ENCODE measurements at places on chromosomes 3 and 15. TPM values are rescaled to one million over a fixed set of nuclear protein-coding genes. Genes with fewer than 3 reads are reported as not detected.

GRCh38 chr3:81393251-81393650 is 368.2 kb downstream of the GBE1 start:
- no peak overlapping the region for H3K27ac ChIP-seq
- no peaks in the 10 kb centered on the region for H3K36me3 ChIP-seq
- no peaks in the 10 kb centered on the region for H3K4me1 ChIP-seq
- no peak overlapping the region for H3K4me3 ChIP-seq
- DNase-seq, result no peak

DNA sequence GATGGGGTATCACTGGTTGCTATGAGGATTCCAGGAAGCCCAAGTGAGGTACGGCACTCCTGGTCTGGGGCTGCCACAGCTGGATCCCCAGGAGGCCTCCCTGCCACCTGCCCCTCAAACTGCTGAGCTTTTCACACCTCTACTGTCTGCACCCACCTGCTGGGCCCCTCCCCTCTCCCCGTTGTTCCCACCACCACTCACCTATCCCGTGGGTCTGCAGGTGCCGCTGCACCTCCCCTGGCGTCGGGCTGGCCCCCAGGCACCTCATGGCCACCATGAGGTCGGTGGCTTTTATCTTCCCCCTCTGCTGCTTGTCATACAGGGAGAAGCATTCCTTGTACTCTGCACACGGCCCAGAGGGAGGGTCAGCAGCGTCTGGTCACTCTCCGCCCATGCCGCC is 5.8 kb downstream of the CALML4 start:
- H3K4me3 ChIP-seq, result no peak overlapping the region
- H3K27ac ChIP-seq, result no peak overlapping the region
- no peaks in the 10 kb centered on the region for H3K4me1 ChIP-seq

DNA sequence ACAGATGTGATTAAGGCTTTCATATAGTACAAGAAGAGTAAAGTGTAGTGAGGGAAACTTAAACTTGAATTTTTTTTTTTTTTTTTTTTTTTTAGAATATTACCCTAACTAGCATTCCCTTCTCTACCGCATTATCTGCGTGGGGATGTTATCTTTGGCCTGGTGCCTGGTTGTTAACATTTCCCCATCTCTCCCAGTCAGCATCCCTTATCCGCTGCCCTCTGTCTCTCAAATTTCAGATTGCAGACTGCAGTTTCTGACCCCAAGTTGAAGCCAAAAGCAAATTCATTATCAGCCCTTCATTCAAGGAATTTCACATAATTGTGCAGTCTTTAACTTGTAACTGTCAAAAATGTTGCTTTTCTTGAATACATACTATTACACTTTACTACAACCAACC is 353.0 kb downstream of the PLOD2 start:
- no peaks in the 10 kb centered on the region for H3K4me1 ChIP-seq
- no peaks in the 10 kb centered on the region for H3K36me3 ChIP-seq
- no peak for DNase-seq
- no peak overlapping the region for H3K27ac ChIP-seq

- no peaks in the 10 kb centered on the region for H3K27me3 ChIP-seq
- H3K4me3 ChIP-seq, result no peak overlapping the region
- H3K4me1 ChIP-seq, result no peaks in the 10 kb centered on the region
Measured at GRCh38 chr15:22919171-22919570, 61.0 kb downstream of the CYFIP1 start.

GRCh38 chr3:6542795-6543194 is 318.1 kb upstream of the GRM7 start:
- no peaks in the 10 kb centered on the region for H3K27me3 ChIP-seq
- H3K36me3 ChIP-seq, result no peaks in the 10 kb centered on the region
- no peak overlapping the region for H3K4me3 ChIP-seq
- no peak for DNase-seq
- no peaks in the 10 kb centered on the region for H3K4me1 ChIP-seq

The EPHA3 gene
- 0.59 TPM for total RNA-seq

The RLBP1 gene
- not detected for total RNA-seq

GRCh38 chr15:62121273-62122015 is 43.6 kb downstream of the C2CD4B start:
- no peaks in the 10 kb centered on the region for H3K36me3 ChIP-seq
- DNase-seq, result no peak
- no peak overlapping the region for H3K27ac ChIP-seq
- H3K4me1 ChIP-seq, result peaks cover 7% of the 10 kb centered on the region

The USP50 gene
- not detected for total RNA-seq

- no peaks in the 10 kb centered on the region for H3K27me3 ChIP-seq
- no peaks in the 10 kb centered on the region for H3K4me1 ChIP-seq
- H3K36me3 ChIP-seq, result no peaks in the 10 kb centered on the region
- DNase-seq, result no peak
Measured at GRCh38 chr15:87573534-87573933, 683.0 kb downstream of the NTRK3 start.

GRCh38 chr3:81829937-81830336 is 68.5 kb upstream of the GBE1 start:
- no peak for DNase-seq
- no peaks in the 10 kb centered on the region for H3K4me1 ChIP-seq
- no peaks in the 10 kb centered on the region for H3K36me3 ChIP-seq
- no peak overlapping the region for H3K27ac ChIP-seq

DNA sequence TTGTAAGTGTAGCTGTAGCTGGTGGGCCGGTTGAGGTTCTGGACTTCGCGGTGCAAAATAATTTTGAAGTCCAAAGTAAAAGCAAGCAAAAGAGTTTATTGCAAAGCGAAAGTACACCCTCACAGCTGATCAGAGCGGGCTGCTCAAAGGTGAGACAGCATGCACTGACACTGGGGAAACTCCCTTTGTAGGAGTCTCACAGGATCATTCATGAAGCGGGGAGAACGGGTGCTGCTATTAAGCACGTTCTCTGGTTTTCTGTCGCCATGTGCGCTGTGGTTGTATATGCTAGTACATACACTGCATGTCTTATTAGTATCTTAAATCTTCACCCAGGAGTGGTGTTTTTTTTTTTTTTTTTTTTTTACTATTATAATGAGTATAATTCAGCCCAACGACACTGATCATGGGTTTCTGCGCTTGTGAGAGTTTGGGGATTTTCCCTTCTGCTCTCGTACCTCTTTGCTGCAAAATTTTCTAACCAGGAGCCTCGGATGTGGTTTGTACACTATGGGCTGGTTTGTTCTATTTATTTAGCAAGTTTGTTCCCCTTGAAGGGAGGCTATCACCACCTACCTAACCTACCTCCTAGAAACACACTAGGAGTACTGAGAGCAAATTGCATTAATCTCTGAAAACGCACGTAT is 1.4 kb upstream of the AP4E1 start:
- no peak for DNase-seq
- H3K27me3 ChIP-seq, result no peaks in the 10 kb centered on the region
- no peaks in the 10 kb centered on the region for H3K36me3 ChIP-seq
- H3K27ac ChIP-seq, result no peak overlapping the region
- H3K4me1 ChIP-seq, result no peaks in the 10 kb centered on the region

DNA sequence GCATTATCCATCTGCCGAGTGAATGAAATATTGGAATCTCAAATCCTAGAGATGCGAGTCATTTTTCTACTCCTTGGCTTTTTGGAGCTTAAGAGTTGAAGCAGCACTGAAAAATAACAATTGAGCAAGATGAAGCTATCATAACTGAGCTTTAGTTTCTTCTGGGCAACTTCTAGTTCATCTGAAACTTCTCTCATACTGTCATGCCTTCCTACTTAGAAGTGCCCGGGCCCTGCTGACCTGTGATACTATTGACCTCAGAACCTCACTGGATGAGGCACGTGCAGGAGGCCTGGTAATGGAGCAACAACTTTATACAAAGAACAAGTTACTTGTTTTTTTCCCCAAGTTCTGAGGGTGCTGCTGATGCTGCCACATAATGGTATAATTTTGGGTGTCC is 48.5 kb upstream of the P3H2 start:
- no peaks in the 10 kb centered on the region for H3K27me3 ChIP-seq
- no peak overlapping the region for H3K4me3 ChIP-seq

DNA sequence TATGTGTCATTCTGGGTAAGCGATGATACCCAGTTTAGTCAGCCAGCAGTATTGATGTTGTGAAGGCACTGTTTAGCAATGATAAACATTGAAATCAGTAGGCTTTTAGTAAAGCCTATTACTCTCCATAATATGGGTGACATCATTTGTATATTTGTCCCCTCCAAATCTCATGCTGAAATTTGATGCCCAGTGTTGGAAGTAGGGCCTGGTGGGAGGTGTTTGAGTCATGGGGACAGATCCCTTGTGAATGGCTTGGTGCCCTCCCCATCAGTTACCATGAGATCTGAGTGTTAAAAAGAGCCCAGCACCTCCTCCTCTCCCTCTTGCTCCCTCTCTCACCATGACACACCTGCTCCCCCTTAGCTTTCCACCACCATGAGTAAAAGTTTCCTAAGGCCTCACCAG is 31.4 kb upstream of the FAN1 start:
- DNase-seq, result no peak
- no peaks in the 10 kb centered on the region for H3K27me3 ChIP-seq
- H3K4me1 ChIP-seq, result no peaks in the 10 kb centered on the region
- no peaks in the 10 kb centered on the region for H3K36me3 ChIP-seq
- H3K27ac ChIP-seq, result no peak overlapping the region
- no peak overlapping the region for H3K4me3 ChIP-seq

DNA sequence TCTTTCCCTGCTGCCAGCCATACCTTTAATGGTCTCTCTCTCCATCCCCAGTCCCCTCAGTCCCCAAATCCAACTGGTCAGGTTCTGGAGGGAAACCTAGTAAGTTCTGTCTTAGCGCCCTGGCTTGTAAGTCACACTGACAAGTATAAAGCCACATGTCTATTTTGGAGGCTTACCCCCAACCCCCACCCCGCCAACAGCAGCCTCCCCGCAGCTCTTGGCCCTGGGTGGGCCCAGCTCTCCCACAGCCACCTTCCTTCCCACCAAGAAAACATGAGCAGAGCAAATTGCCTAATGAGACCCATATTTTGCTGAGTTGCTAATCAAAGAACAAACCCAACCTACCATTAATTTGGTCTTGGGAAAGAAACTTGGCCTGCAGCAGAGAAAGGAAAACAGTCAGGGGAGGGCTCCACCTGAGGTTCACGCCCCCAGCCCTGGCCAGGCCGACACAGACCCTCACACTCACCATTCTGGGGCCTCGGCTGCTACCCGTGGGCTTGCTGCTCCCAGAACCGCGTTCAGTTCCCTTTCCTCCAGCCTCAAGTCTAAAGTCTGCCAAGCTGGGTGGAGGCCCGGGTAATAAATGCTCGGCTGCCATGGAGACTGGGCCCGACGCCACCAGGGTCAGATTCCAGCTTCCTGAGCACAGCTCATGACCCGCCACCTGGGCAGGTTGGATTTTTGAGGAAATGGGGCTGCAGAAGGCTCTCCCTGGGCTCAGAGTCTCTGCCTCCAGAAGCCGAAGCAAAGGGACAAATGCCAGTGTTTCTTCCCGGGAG is at the start of gene CALML4:
Gene CALML4, minus strand, starts transcription at position 557 of the 782 bp plus-strand sequence. Its CDS starts 85 bp downstream, at position 472.
- peaks cover 8% of the 10 kb centered on the region for H3K36me3 ChIP-seq
- H3K27ac ChIP-seq, result no peak within 1 kb of the TSS
- no peak within 1 kb of the TSS for H3K4me3 ChIP-seq
- H3K4me1 ChIP-seq, result peaks cover 11% of the 10 kb centered on the region
- DNase-seq, result no peak
- no peaks in the 10 kb centered on the region for H3K27me3 ChIP-seq

All from H9 (cell line).